ENCODE measurements at places on chromosomes 1 and 21. TPM values are rescaled to one million over a fixed set of nuclear protein-coding genes. Genes with fewer than 3 reads are reported as not detected.

The MYOG gene
- not detected for polyA plus RNA-seq

The ERICH3 gene
- not detected for polyA plus RNA-seq

The CFAP74 gene
- polyA plus RNA-seq: not detected

The PPFIA4 gene
- not detected for polyA plus RNA-seq

The TCHHL1 gene
- not detected for polyA plus RNA-seq

Measured in IgD-negative memory B cell (primary cell).